ENCODE measurements at places on chromosomes 11 and 22. TPM values are rescaled to one million over a fixed set of nuclear protein-coding genes. Genes with fewer than 3 reads are reported as not detected.
A peak's percentile ranks its signal among the peaks of the same experiment; 100 is the strongest.

DNA sequence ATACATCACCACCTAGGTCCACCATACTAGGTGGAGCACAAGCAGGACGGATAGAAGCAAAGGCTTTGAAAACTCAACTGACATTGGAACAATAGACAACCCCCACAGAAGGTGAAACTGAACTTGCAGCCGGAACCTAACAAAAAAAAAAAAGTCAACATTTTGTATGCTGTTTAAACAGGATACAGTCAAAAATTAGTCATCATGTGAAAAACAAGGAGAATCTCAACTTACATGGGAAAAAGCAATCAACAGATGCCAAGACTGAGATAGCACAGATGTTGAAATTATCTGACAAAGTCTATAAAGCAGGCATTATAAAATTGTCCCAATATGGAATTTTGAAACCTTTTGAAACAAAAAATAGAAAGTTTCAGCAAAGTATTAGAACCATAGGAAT, 123.8 kb downstream of the RAB38 start:
- H3K36me3 ChIP-seq, result no peaks in the 10 kb centered on the region
- no peaks in the 10 kb centered on the region for H3K27me3 ChIP-seq
- no peaks in the 10 kb centered on the region for H3K4me1 ChIP-seq
- H3K27ac ChIP-seq, result no peak overlapping the region
- H3K4me3 ChIP-seq, result no peak overlapping the region
- no peak for DNase-seq

- peak overlapping the region; percentile 4 for H3K27ac ChIP-seq
- no peaks in the 10 kb centered on the region for H3K36me3 ChIP-seq
- no peaks in the 10 kb centered on the region for H3K27me3 ChIP-seq
- no peaks in the 10 kb centered on the region for H3K4me1 ChIP-seq
- H3K4me3 ChIP-seq, result no peak overlapping the region
- no peak for DNase-seq
Measured at GRCh38 chr11:11537372-11537771, 84.4 kb downstream of the GALNT18 start.

DNA sequence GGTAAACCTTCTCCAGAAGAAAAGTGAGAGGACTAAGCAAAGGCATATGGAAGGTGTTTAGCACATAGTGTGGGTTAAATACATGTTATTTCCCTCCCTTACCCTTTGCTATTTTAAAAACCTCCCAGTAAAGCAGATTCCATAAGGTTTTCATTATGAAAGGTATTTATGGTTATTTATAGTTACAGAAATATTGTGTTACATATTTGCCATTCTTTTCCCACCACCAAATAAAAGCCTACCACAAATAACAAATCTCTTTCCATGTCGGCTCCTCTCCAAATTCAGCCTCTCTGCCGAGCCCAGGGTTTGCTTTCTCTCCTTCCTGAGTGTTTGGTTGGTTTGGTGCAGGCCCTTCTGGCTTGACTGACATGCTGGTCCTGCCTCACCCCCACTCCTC, 64.4 kb downstream of the INSC start:
- H3K4me1 ChIP-seq, result no peaks in the 10 kb centered on the region
- H3K27ac ChIP-seq, result no peak overlapping the region
- H3K36me3 ChIP-seq, result no peaks in the 10 kb centered on the region
- H3K27me3 ChIP-seq, result no peaks in the 10 kb centered on the region
- DNase-seq, result no peak

DNA sequence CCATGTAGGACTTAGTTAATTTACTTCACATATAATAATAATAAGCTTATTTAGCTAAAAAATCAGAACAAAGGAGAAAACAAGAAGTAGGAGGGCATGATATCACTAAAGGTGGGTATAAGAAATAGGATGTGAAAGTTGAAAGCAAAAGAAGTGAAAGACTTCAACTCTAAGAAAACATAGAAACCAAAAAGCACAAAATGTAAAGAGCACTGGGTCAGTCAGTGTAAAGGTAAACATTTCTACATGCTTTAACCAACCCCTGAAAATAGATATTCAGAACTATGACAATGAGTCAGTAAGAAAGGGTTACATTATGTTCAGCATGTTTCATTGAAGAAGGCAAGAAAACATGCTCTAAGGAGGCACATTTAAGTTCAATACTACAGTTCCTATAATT, 298.8 kb downstream of the SWAP70 start:
- H3K27me3 ChIP-seq, result no peaks in the 10 kb centered on the region
- H3K4me1 ChIP-seq, result no peaks in the 10 kb centered on the region
- H3K27ac ChIP-seq, result no peak overlapping the region
- DNase-seq, result no peak

DNA sequence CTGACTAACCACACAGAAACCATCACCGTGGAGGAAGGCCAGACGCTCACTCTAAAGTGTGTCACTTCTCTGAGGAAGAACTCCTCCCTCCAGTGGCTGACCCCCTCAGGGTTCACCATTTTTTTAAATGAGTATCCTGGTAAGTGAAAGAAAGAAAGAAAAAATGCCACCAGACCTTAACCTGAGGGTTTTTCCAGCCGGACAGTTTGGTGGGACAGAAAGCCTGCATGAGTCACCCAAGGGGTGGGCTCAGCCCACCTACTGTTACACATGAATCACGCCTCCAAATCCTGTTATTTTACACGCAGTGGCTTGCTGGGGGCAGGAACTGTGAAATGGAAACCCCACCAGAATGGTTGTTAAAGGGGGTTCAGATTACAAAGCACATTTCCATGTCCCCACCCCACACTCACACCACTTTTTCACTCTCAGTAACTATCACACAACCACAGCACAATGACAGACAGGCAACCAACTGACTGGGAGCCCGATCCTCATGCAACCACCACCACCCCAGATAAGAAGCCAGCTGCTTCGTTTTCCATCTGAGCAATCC, 11.9 kb downstream of the CRTAM start:
- H3K4me1 ChIP-seq, result no peaks in the 10 kb centered on the region
- H3K27me3 ChIP-seq, result peaks cover 9% of the 10 kb centered on the region
- DNase-seq, result no peak
- H3K36me3 ChIP-seq, result no peaks in the 10 kb centered on the region
- no peak overlapping the region for H3K27ac ChIP-seq

DNA sequence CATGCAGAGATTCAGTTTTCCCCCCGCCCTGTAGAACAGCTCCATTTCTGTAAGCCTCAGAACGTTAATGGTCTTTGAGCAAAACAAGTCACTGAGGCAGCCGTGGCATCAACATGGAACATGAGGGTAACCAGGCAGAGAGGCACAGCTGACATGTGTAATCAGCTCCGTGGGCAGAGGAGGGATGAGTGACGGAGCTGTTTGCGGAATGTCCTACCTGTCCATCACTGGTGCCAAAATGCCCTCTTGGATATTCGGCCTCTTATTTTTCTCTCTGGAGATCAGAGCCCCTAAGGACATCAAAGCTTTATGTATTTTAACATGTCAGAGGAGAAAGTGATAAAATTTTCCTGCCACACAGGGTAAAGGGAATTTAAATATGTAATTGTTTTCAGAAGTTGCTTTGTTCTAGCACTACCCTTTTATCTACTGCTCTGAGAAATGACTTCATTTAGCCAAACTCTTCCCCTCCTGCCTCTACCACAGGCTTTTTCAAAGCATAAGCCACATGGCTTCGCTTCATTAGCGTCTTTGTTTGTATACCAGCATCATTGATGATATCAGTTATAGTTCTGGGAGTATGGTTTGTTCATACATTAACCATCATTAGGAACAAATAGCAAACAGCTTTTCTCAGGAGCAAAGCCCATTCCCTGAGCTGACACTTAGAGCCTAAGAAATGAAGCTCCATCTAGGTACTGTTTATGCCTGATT, 32.9 kb downstream of the C11orf71 start:
- no peaks in the 10 kb centered on the region for H3K4me1 ChIP-seq
- no peaks in the 10 kb centered on the region for H3K27me3 ChIP-seq
- no peak overlapping the region for H3K4me3 ChIP-seq
- no peak overlapping the region for H3K27ac ChIP-seq
- DNase-seq, result no peak

GRCh38 chr11:94737171-94737611, 31.0 kb upstream of the AMOTL1 start:
- no peaks in the 10 kb centered on the region for H3K27me3 ChIP-seq
- DNase-seq, result no peak
- no peaks in the 10 kb centered on the region for H3K36me3 ChIP-seq
- no peaks in the 10 kb centered on the region for H3K4me1 ChIP-seq
- peak overlapping the region; percentile 80 for H3K27ac ChIP-seq

GRCh38 chr11:72833811-72834493, 19.7 kb downstream of the ATG16L2 start:
- no peak overlapping the region for H3K4me3 ChIP-seq
- no peaks in the 10 kb centered on the region for H3K27me3 ChIP-seq
- H3K27ac ChIP-seq, result peak overlapping the region; percentile 57
- peaks cover 30% of the 10 kb centered on the region for H3K4me1 ChIP-seq
- H3K36me3 ChIP-seq, result peaks cover 4% of the 10 kb centered on the region

DNA sequence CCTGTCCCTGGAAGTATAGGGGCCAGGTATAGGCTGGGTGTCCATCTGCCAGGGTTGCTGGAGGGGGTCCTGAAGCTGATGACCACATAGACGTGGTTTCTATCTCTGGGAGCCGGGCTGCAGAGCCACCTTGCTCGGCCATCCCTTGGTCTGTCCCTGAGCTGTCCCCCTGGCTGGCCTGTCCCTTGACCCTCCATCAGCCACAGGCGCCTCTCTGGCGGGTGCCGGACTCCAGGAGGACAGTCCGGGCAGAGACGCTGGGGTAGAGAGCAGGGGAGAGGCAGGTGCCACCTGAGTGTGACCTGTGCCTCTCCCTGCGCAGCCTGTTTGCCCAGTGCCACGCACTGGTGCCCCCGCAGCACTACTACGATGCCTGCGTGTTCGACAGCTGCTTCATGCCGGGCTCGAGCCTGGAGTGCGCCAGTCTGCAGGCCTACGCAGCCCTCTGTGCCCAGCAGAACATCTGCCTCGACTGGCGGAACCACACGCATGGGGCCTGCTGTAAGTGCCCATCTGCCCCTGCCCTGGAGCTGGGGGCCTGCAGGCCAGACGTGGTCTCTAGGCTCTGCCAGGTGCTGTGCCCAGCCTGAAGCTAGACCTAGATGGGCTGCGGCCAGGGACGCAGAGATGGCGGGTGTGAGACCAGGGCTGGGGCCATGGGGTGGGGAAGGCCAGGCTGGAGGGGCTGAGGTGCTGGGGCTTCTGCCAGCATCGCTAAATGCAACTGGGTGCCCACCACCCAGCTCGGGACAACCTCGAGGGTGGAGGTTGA, 29.9 kb downstream of the MUC2 start:
- H3K27ac ChIP-seq, result no peak overlapping the region
- no peaks in the 10 kb centered on the region for H3K27me3 ChIP-seq
- no peak for DNase-seq
- no peaks in the 10 kb centered on the region for H3K36me3 ChIP-seq
- H3K4me1 ChIP-seq, result no peaks in the 10 kb centered on the region

GRCh38 chr11:94767291-94767690, 865 bp upstream of the AMOTL1 start:
- peaks cover 61% of the 10 kb centered on the region for H3K4me1 ChIP-seq

- no peaks in the 10 kb centered on the region for H3K36me3 ChIP-seq
- no peak for DNase-seq
- H3K4me1 ChIP-seq, result no peaks in the 10 kb centered on the region
Measured at GRCh38 chr11:10095412-10096208, 198.4 kb downstream of the SBF2 start.

DNA sequence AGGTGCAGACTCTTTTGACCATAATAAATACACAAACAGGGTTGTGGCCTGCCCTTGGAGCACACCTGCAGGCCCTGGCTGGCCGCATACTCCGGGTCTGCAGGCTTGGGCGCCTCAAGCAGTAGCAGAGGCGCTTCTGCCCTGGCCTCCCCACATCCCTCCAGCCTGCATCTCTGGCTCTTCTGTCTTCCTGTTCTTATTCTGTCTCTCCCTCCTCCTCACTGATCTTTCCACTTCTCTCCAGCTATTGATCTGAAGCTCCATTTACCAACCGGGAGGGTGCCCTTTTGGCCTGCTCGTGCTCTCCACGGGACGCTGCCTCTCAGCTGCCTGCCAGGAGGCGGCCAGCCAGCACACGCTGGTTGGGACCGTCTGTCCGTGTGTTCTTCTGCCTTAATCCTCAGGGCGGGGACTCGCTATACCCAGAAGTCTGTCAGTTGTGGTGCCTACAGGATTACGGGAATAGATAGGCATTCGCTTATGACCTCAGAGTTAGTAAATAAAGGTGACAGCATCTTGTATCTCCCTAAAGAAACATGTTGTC, 5.2 kb downstream of the UPB1 start:
- H3K27me3 ChIP-seq, result no peaks in the 10 kb centered on the region
- H3K27ac ChIP-seq, result no peak overlapping the region
- H3K36me3 ChIP-seq, result no peaks in the 10 kb centered on the region
- no peak for DNase-seq

The ADM2 gene
- not detected for total RNA-seq

The ABTB2 gene
- 2.5 TPM for total RNA-seq
